ENCODE measurements at places on chromosomes 1 and 21.

GRCh38 chr1:239269706-239270105, 116.7 kb upstream of the CHRM3 start:
- no peak for DNase-seq

DNA sequence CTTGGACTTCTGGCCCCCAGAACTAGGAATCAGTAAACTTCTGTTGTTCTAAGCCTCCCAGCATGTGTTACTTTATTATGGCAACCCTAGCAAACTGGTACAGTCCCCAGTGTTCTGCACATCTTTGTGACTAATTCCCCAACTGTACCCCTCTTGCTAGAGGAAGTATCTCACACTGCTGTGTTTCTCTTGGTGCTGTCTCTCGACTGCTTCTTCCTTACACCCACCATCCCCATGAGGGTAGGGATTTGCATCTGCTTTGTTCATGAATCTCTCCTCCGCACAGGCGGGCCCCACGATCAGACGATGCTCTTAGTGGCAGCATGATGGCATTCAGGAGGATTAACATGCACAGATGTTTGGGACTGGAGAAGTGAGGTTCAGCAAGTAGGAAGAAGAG, 46.7 kb downstream of the CLIC6 start:
- no peak for DNase-seq

DNA sequence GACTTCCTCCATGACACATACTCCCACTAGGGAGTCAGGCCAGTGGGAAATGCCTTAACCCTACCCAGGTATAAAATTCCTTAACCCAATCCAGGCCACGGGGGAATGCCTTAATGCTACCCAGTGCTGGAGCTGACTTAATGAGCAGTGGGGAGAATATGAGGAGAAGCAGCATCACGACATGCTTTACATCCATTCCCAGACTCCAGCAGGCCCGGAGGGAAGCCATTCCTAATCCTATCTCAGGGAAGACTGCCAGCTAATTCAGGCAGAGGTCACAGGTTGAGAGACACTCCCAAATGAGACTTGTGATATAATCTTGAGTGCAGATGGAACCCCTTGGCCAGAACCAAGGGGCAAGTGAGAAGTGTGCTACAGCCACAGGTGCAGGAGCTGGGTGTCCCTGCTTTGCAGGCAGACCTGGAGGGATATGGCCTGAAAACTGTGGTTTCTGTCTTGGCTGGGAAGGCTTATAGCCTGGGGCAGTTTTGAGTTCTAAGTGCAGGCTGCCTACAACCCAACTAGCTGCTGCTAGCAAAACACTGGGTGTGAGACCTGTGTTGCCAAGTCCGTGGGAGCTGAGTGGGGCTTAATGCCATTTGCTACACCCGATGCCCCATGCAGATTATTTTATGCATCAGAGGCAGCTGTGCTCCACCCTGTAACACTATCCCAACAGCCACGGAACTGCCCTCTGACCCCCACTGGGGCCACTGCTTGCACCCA, 45.1 kb upstream of the GUCA2A start:
- no peak for DNase-seq

DNA sequence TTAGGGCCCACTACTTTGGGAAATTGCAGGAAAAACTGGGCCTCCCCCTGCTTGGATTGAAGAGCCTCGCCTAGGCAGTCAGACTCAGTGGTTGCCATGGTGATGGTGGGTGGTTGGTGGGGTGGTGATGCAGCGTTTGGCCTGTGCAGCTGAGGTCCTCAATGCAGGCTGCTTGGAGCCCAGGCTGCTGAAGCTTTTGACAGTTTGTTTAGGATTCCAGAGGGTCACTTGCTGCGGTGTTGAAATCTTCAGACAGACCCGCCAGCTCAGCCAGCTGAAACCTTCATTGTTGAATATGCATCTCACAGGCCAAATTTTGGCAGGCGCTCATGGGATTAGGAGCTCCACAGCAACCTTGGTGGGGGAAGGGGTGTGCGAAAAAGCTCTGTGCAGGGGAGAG, 67.9 kb downstream of the CACNA1E start:
- DNase-seq = no peak

DNA sequence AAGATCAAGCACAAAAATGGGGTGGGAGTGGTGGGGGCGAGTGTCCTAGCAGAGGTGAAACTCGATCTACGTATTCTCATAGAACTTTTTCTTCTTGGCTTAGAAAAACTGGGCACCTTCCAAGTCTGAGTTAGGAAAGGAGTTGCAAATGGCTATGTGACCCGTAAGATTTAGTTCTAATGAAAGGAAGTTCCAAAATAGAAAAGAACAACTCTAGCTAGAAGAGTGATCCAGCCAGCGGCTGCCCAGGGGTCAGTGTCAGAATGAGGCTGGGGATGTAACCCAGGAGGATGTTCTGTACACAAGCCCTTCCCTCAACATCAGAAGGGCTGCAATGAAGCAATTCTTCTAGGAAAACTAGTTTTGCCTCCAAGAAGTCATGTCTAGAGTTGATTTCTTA, 5.2 kb downstream of the MTARC1 start:
- no peak for DNase-seq

DNA sequence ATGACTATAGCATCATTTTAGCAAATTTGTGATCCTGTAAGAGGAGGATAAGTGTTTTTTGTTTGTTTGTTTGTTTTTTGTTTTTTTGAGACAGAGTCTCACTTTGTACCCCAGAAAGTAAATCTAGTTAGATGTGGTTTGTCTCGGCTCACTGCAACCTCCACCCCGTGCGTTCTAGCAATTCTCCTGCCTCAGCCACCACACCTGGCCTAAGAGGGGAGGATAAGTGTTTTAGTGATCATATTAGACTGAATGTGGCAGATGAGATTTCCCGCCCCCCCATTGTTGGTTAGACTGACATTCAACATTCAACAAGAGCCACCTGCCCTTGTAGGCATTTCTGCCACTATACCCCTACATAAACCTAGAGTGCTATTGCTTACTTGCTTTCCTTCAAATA, 98.5 kb downstream of the OSBPL9 start:
- DNase-seq = no peak

- no peak for DNase-seq
Measured at GRCh38 chr1:11414926-11415538, 63.9 kb upstream of the DISP3 start.

Measured in fibroblast of skin of left biceps (primary cell).